ENCODE measurements at places on chromosomes 3 and 15. TPM values are rescaled to one million over a fixed set of nuclear protein-coding genes. Genes with fewer than 3 reads are reported as not detected.

The GOLGA8K gene
- total RNA-seq = 0.47 TPM

The SH3GL3 gene
- total RNA-seq = 3.5 TPM

The HSPBAP1 gene
- total RNA-seq = 18.1 TPM

The CPA3 gene
- not detected for total RNA-seq

The TMCC1 gene
- total RNA-seq = 20.8 TPM

The VIPR1 gene
- total RNA-seq = not detected

The GATA2 gene
- total RNA-seq = 1.6 TPM

The UACA gene
- total RNA-seq = 38.9 TPM

The HTR3E gene
- total RNA-seq = not detected

The ATP13A4 gene
- not detected for total RNA-seq

The PLSCR4 gene
- 2.7 TPM for total RNA-seq

The CDCP1 gene
- total RNA-seq = 23.8 TPM

The DUOXA1 gene
- total RNA-seq = 0.30 TPM

The GPD1L gene
- total RNA-seq = 11.9 TPM

The MRPS25 gene
- total RNA-seq = 69.0 TPM

The WDR76 gene
- 19.6 TPM for total RNA-seq

The TRPM1 gene
- 0.03 TPM for total RNA-seq

The ZNF280D gene
- total RNA-seq = 2.3 TPM

The PIERCE2 gene
- total RNA-seq = 1.00 TPM

The CPNE9 gene
- total RNA-seq = not detected

The EPHA3 gene
- not detected for total RNA-seq

The COL6A6 gene
- total RNA-seq = not detected

The MINAR1 gene
- 0.23 TPM for total RNA-seq

The GNB4 gene
- total RNA-seq = 61.1 TPM

The FEZF2 gene
- total RNA-seq = not detected

The GHSR gene
- total RNA-seq = not detected

The PCSK6 gene
- total RNA-seq = 19.8 TPM

The PTPRG gene
- total RNA-seq = 34.6 TPM

The SST gene
- total RNA-seq = not detected

The RASGRP1 gene
- 0.53 TPM for total RNA-seq

The LINGO1 gene
- total RNA-seq = 0.10 TPM

Measured in HT1080 (cell line).